ENCODE measurements at places on chromosomes 6 and 20.

- H3K4me1 ChIP-seq = peaks cover 3% of the 10 kb centered on the region
- H3K36me3 ChIP-seq = no peaks in the 10 kb centered on the region
- no peaks in the 10 kb centered on the region for H3K27me3 ChIP-seq
- H3K27ac ChIP-seq = no peak overlapping the region
- no peak for DNase-seq
These were observed 38.7 kb downstream of the CD164 start for GRCh38 chr6:109343518-109343917.

GRCh38 chr6:125054331-125054730 is 92.1 kb downstream of the RNF217 start:
- H3K27me3 ChIP-seq = no peaks in the 10 kb centered on the region
- H3K4me1 ChIP-seq = peaks cover 3% of the 10 kb centered on the region
- H3K27ac ChIP-seq = no peak overlapping the region
- H3K4me3 ChIP-seq = no peak overlapping the region

DNA sequence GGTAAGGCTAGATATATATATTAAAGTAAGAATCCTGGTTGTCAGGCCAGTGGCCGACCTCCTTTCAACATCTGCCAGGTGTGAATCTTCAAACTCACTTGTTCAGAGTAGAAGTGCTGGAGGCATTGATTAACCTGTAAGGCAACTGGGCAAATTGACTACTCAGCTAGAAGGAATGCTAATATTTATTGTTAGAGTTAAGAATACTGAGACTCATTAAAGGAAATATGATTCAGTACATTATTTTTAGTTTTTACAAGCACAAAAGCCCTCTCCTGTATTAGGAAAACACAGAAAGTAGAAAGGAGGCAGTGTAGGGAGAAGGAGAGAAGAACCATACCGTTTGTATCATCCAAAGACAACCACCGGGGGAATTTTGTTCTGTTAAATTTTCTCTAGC is 53.5 kb downstream of the RIPOR2 start:
- H3K27ac ChIP-seq = no peak overlapping the region
- H3K4me1 ChIP-seq = no peaks in the 10 kb centered on the region
- H3K36me3 ChIP-seq = no peaks in the 10 kb centered on the region
- DNase-seq = no peak
- H3K4me3 ChIP-seq = no peak overlapping the region

GRCh38 chr6:56933650-56934049 is 21.3 kb upstream of the BEND6 start:
- H3K4me3 ChIP-seq = no peak overlapping the region
- DNase-seq = no peak
- no peaks in the 10 kb centered on the region for H3K36me3 ChIP-seq
- H3K27ac ChIP-seq = no peak overlapping the region
- no peaks in the 10 kb centered on the region for H3K4me1 ChIP-seq

- H3K4me1 ChIP-seq = no peaks in the 10 kb centered on the region
- H3K36me3 ChIP-seq = no peaks in the 10 kb centered on the region
- H3K4me3 ChIP-seq = no peak overlapping the region
- H3K27me3 ChIP-seq = no peaks in the 10 kb centered on the region
- no peak for DNase-seq
These were observed 695.9 kb downstream of the EPHA7 start for GRCh38 chr6:92723390-92723931.

- no peak for DNase-seq
- no peaks in the 10 kb centered on the region for H3K36me3 ChIP-seq
- no peak overlapping the region for H3K4me3 ChIP-seq
- H3K27me3 ChIP-seq = no peaks in the 10 kb centered on the region
- no peak overlapping the region for H3K27ac ChIP-seq
These were observed 151.1 kb upstream of the HCRTR2 start for GRCh38 chr6:55023230-55023629.

GRCh38 chr6:144335914-144336313 is 50.8 kb downstream of the UTRN start:
- H3K27ac ChIP-seq = no peak overlapping the region
- no peak for DNase-seq
- no peak overlapping the region for H3K4me3 ChIP-seq
- no peaks in the 10 kb centered on the region for H3K36me3 ChIP-seq
- no peaks in the 10 kb centered on the region for H3K27me3 ChIP-seq

GRCh38 chr6:128738112-128738511 is 144.8 kb upstream of the LAMA2 start:
- no peak overlapping the region for H3K27ac ChIP-seq
- no peak for DNase-seq

DNA sequence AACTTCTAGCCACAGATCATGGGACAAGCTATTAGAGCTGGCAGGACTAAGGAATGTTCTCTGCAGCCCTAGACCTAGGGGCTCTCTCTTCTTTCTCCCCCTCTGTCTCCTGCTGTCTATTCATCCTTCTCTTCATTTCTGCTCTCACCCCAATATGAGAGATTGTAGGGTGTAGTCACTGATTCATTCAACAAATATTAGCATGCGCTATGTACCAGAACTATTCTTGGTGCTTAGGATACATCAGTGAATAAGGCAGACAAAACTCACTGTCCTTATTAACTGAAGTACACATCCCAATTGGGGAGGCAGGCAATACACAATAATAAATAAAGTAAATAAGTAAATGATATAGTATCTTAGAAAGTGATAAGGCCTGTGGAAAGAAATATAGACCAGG is 14.7 kb upstream of the SIRPB2 start:
- H3K27me3 ChIP-seq = peaks cover 51% of the 10 kb centered on the region
- H3K4me3 ChIP-seq = no peak overlapping the region

- H3K4me1 ChIP-seq = peaks cover 76% of the 10 kb centered on the region
- H3K4me3 ChIP-seq = no peak overlapping the region
- DNase-seq = no peak
- H3K27me3 ChIP-seq = no peaks in the 10 kb centered on the region
- H3K27ac ChIP-seq = peak overlapping the region; percentile 87
These were observed 69.0 kb upstream of the CD93 start for GRCh38 chr20:23155141-23155590.

- no peak overlapping the region for H3K4me3 ChIP-seq
- no peak for DNase-seq
- peak overlapping the region; percentile 68 for H3K27ac ChIP-seq
- peaks cover 44% of the 10 kb centered on the region for H3K4me1 ChIP-seq
- no peaks in the 10 kb centered on the region for H3K27me3 ChIP-seq
- peaks cover 31% of the 10 kb centered on the region for H3K36me3 ChIP-seq
These were observed 8.0 kb downstream of the CST3 start for GRCh38 chr20:23629542-23630391.

GRCh38 chr6:158584236-158584651 is 24.4 kb downstream of the TMEM181 start:
- H3K4me3 ChIP-seq = no peak overlapping the region
- peaks cover 4% of the 10 kb centered on the region for H3K4me1 ChIP-seq
- peaks cover 41% of the 10 kb centered on the region for H3K36me3 ChIP-seq
- no peaks in the 10 kb centered on the region for H3K27me3 ChIP-seq
- no peak overlapping the region for H3K27ac ChIP-seq

- DNase-seq = no peak
- no peaks in the 10 kb centered on the region for H3K36me3 ChIP-seq
- no peaks in the 10 kb centered on the region for H3K4me1 ChIP-seq
- no peak overlapping the region for H3K27ac ChIP-seq
These were observed 949 bp upstream of the SLC17A3 start for GRCh38 chr6:25874822-25875562.

- H3K4me3 ChIP-seq = no peak overlapping the region
- no peaks in the 10 kb centered on the region for H3K36me3 ChIP-seq
- DNase-seq = no peak
- no peak overlapping the region for H3K27ac ChIP-seq
These were observed 52.8 kb downstream of the MYB start for GRCh38 chr6:135233686-135234491.

DNA sequence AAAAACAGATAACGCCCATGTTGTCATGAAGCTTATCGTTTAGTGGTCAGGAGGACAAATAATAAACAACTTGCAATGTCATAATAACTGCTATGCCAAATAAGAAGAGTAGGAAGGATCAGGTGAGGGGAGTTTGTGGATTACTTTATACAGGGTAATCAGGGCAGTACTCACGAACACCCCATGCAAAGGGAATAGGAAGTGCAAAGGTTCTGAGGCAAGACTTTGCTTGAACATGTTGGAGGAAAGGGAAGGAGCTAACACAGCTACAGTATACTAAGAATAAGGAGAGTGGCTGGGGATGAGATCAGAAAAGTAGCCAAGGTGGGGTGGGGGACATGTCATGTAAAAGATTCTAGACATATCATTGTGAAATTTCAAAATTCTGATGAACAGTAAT is 292.0 kb upstream of the RUNX2 start:
- no peak overlapping the region for H3K27ac ChIP-seq
- no peaks in the 10 kb centered on the region for H3K4me1 ChIP-seq
- H3K27me3 ChIP-seq = no peaks in the 10 kb centered on the region
- no peak overlapping the region for H3K4me3 ChIP-seq
- no peaks in the 10 kb centered on the region for H3K36me3 ChIP-seq
